ENCODE measurements at places on chromosomes 12 and 14.

- no peaks in the 10 kb centered on the region for H3K27me3 ChIP-seq
- peak overlapping the region; percentile 95 for H3K27ac ChIP-seq
- peak overlapping the region; percentile 85 for H3K4me3 ChIP-seq
- DNase-seq = no peak
- no peaks in the 10 kb centered on the region for H3K4me1 ChIP-seq
Measured at GRCh38 chr14:101948666-101949216, 15.6 kb upstream of the DYNC1H1 start.

GRCh38 chr12:96047229-96048211 is 12.1 kb upstream of the LTA4H start:
- DNase-seq = no peak
- no peaks in the 10 kb centered on the region for H3K27me3 ChIP-seq
- H3K4me1 ChIP-seq = peaks cover 5% of the 10 kb centered on the region
- peak overlapping the region; percentile 54 for H3K27ac ChIP-seq
- H3K4me3 ChIP-seq = no peak overlapping the region

DNA sequence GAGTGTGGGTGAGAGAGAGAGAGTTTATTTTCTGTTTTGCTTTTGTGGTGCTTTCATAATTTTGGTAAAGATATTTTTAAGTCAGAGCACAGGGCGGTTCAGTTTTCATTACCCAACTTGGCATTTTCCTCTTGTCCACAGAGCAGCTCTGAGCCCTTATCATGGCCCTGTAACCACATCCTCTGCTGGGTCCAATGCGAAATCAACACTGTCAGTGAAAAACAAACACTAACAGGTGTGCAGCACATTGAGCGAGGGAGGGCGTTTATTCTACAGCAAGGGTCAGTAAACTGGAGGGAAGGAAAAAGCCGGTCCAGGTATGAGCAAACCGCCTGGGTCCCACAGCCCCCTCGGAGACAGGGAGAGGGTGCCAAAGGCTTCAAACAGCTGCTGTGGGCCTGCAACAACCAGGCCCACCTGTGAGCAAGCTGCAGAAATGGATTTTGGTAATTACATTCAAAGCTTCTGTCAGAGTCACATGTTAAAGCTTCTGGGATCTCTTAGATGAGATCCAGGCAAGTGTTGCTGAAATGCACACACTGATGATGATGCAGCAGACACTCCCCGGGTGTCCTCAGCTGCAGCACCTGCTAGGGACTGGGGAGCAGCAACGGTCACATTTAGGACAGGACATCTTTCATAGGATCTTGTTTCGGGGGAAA is 132.7 kb upstream of the DYRK2 start:
- no peak overlapping the region for H3K4me3 ChIP-seq
- peak; percentile 55 for DNase-seq
- H3K36me3 ChIP-seq = no peaks in the 10 kb centered on the region
- H3K27ac ChIP-seq = peak overlapping the region; percentile 23
- no peaks in the 10 kb centered on the region for H3K4me1 ChIP-seq
- no peaks in the 10 kb centered on the region for H3K27me3 ChIP-seq

DNA sequence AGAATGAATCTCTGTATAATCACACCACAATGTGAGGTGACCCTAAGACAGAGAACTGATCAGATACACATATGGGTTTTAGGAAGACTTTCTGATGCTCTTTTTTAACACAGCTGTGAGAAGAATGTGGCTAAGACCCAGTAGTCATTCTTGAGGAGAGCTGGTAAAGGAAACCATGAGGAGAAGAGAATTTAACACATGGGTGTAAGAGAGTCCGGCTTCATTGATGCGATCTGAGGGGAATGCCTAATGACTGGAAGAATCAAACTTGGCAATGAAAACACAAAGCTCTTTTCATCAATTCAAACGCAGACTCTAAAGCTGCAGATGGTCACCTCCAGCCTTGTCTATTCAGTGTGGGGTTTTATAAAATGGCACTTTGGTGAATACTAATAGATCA is 79.3 kb downstream of the FOXA1 start:
- no peak for DNase-seq
- H3K4me3 ChIP-seq = no peak overlapping the region
- H3K27me3 ChIP-seq = no peaks in the 10 kb centered on the region
- no peak overlapping the region for H3K27ac ChIP-seq

All from colonic mucosa (tissue), 4 donors.